ENCODE measurements at places on chromosomes 7 and 10. TPM values are rescaled to one million over a fixed set of nuclear protein-coding genes. Genes with fewer than 3 reads are reported as not detected.

- H3K27ac ChIP-seq: no peak overlapping the region
- H3K27me3 ChIP-seq: no peaks in the 10 kb centered on the region
These were observed 48.1 kb downstream of the SORBS1 start for GRCh38 chr10:95513008-95513589.

DNA sequence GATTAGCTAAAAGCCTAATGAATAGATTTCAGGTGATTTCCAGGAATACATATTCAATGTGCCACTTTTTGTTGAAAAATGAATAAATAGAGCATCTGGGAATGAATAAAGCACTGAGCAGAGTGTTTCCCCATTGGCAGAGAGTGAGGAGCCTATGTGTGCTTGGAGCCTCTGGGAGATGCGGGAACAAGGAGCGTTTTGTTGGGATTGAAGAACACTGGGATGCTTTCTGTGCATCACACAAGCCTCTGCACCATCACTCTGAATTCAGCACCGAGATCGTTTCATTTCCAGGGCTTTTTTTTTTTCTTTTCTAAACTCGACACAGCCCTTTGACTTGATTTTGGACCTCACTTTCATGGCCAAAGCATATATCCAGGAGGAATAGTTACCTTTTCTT lies 111.4 kb downstream of the BAMBI start:
- H3K4me1 ChIP-seq: no peaks in the 10 kb centered on the region
- no peak overlapping the region for H3K4me3 ChIP-seq
- DNase-seq: no peak
- no peaks in the 10 kb centered on the region for H3K27me3 ChIP-seq
- H3K36me3 ChIP-seq: no peaks in the 10 kb centered on the region

DNA sequence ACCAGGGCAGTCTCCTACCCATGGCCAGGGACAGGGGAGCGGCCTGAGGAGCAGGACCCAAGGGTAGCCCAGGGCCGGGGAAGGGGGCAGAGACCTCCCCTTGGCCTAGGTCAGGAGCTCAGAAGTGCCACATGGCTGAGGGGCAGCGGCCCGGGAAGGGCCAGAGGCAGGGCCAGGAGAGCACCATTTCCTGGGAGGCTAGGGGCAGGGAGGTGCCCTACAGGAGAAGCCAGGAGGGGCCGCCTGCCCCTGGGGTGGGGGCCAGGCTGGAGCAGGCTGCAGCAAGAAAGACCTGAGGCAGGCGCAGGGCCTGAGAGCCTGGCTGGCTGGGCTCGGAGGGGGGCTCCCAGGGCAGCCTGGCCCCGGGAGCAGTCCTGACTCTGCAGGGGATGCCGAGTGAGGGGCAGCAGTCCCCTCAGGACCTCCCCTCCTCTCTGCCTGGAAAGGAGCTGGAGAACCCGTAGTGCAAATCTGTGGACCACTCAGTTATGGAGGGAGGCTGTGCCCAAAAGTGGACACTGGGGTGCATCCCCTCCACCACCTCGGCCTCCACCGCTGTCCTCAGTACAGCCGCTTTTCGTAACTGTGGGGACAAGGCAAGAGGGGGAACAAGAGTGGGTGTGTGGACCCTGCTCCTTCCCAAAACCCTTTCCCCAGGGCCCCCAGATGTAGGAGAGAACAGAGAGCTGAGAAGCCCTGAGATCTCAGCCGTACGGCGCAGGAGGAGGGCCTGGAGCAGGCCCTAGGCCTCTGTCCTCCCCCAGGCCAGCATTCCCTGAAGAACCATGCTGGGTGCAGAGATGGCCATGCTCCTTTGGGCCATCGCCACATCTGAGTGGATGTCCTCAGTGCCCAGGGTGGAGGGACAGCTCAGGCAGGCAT lies 17.1 kb downstream of the IMPDH1 start:
- H3K27ac ChIP-seq: no peak overlapping the region
- DNase-seq: no peak
- H3K4me1 ChIP-seq: no peaks in the 10 kb centered on the region
- no peak overlapping the region for H3K4me3 ChIP-seq

DNA sequence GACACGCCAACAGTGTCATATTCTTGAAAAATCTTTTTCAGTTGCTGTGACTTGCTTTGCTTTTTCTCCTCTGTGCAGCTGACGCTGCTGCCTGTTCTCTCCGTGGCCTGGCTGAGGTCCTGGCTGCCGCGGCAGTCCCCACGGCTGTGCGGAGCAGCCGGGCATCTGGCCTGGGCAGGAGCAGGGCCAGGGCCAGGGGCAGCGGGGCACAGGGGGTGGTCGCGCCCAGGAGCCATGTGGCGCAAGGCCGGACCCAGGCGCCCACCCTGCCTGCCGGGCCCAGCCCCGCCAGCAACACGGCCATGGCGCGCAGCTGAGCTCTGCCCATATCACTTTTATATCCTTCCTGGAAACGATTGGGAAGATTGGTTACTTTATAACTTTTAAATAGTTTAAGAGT lies 109.4 kb upstream of the ACBD5 start:
- H3K36me3 ChIP-seq: no peaks in the 10 kb centered on the region
- H3K4me3 ChIP-seq: no peak overlapping the region
- no peak for DNase-seq
- H3K27ac ChIP-seq: no peak overlapping the region
- H3K4me1 ChIP-seq: no peaks in the 10 kb centered on the region

DNA sequence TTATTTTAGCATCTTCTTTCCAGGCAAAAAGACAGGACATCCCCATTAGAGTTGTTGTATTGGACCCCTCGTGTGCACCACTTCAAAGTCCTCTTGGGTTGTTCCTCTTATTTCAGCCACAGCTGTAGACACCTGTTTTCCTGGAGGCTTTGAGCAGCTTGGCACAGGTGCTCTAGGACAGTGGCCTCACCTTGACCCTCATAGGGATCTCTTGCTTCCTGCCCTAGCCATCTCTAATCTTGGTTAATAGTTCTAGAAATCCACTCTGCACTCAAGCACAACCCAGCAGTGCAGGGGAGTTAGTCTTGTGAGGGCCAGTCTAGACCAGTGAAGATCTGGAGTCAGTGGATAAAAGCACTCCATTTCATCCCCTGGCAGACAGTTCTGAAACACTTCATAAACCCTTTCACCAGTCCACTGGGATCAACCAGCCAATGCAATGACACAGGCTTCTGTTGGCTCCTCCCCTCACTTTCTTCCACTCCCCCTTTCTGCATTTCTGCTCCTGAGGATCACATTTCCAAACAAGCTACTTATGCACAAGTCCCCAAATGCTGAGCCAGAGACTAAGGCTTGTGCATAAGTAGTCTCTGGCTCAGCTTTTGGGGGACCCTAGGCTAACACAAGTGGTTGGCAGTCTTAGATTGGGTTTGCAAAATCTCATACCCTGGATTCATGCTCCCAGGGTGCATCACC lies 131.5 kb upstream of the LAMB4 start:
- DNase-seq: no peak
- no peaks in the 10 kb centered on the region for H3K4me1 ChIP-seq
- no peak overlapping the region for H3K4me3 ChIP-seq
- H3K27me3 ChIP-seq: no peaks in the 10 kb centered on the region

GRCh38 chr7:132353936-132354335 lies 222.3 kb downstream of the PLXNA4 start:
- H3K27ac ChIP-seq: no peak overlapping the region
- no peaks in the 10 kb centered on the region for H3K36me3 ChIP-seq
- no peak overlapping the region for H3K4me3 ChIP-seq
- H3K4me1 ChIP-seq: no peaks in the 10 kb centered on the region

- no peaks in the 10 kb centered on the region for H3K36me3 ChIP-seq
- no peak overlapping the region for H3K27ac ChIP-seq
- no peak overlapping the region for H3K4me3 ChIP-seq
- H3K27me3 ChIP-seq: peaks cover 47% of the 10 kb centered on the region
- no peak for DNase-seq
These were observed 770 bp downstream of the PLXNA4 start for GRCh38 chr7:132575419-132575981.

- DNase-seq: no peak
- no peak overlapping the region for H3K27ac ChIP-seq
- H3K36me3 ChIP-seq: no peaks in the 10 kb centered on the region
- H3K27me3 ChIP-seq: no peaks in the 10 kb centered on the region
These were observed 77.1 kb downstream of the SEC23IP start for GRCh38 chr10:119969609-119970008.

- no peak for DNase-seq
These were observed 243.6 kb downstream of the PTPRN2 start for GRCh38 chr7:158343936-158344455.

GRCh38 chr7:150901160-150902035 lies 49.1 kb downstream of the AOC1 start:
- H3K27ac ChIP-seq: no peak overlapping the region
- H3K4me1 ChIP-seq: peaks cover 11% of the 10 kb centered on the region
- peaks cover 13% of the 10 kb centered on the region for H3K27me3 ChIP-seq

DNA sequence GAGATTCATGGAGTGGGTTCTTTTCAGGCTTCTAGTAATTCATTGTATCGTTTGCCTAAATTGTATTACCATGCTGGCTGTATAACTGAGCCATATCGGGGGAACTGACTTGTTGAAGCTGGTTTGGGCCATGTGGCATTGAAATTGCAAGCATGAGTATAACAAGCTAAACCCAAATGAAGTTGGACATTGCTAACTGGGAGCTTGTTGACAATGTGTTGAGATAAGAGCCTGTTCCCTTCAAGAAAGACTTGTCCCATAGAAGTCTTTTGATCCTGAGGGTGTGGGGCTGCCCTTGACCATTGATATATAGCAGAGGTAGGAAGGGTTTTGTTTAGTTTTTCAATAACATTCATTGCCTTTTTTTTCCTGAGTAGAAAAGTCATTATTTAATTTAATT lies 156.0 kb downstream of the VTI1A start:
- no peaks in the 10 kb centered on the region for H3K4me1 ChIP-seq
- H3K4me3 ChIP-seq: no peak overlapping the region
- DNase-seq: no peak
- no peaks in the 10 kb centered on the region for H3K36me3 ChIP-seq

DNA sequence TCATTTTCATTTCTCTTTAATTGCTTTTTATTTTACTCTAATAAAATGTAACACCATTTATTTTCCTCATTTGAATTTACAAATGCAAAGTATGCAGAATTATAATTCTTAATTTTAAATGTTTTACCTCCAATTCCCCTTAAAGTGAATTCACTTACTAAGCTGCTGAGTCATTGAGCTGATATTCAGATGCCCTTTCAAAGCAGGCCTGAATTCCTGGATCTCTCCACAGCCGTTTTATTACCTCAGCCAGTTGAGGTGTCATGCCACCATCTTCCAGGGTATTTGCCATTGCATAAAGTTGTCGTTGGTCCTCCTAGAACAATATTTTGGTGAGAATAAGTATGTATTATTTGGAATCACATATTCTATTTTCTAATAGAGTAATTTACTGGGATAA lies 33.2 kb downstream of the GNAT3 start:
- H3K27ac ChIP-seq: no peak overlapping the region
- H3K4me3 ChIP-seq: no peak overlapping the region
- DNase-seq: no peak

DNA sequence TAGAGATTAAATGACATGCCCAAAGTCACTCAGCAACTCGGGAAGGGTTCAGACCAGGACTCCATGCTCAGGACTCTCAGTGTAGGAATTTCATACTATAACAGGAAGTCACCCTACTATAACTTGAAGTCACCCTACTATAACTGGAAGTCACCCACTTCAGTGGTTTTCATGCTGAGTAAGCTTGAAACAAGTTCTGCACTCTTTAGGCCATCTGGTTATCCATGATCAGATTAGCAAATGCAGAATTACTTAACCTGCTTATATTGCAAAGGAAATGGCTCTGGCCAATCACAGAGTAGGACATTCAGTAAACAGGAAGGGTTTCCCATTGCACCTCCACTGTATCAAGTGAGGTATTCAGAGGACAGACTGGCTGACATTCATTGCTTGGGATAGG lies 1240.4 kb downstream of the GATA3 start:
- no peak overlapping the region for H3K27ac ChIP-seq
- no peak overlapping the region for H3K4me3 ChIP-seq

DNA sequence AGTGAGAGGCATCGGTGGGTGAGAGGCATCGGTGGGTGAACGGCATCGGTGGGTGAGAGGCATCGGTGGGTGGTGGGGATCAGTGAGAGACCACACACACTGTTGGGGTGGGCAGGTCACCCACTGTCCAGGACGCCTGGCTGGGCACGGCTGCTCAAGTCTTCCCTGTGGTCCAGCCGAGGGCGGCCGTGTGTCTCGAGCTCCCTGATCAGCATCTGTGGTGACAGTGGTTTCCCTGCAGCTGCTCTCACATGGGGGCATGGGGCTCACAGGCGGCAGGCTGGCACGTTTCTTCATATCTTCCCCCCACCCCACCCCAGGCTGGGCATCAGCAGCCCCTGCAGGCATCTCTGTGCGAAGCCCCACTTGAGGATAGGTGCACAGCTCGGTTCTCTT lies 78.2 kb downstream of the NKX6-2 start:
- H3K27ac ChIP-seq: no peak overlapping the region
- H3K27me3 ChIP-seq: no peaks in the 10 kb centered on the region
- H3K4me1 ChIP-seq: no peaks in the 10 kb centered on the region
- DNase-seq: no peak

DNA sequence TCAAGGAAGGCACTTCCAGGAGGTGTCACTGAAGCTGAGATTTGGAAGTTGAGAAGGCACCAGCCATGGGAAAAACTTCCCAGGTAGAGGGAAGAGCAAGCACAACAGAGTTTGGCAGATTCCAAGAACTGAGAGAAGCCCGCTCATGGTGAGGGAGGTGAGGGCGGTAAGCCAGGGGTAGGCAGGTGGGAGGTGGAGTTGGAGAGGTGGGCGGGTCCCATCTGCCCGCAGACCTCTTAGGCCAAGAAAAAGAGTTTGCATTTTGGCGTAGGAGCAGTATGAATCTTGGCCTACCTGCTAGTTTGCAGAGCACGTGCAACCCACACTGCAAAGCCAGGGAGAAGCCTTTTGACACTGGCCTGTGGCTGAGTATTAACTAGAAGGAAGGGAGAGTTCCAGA lies 18.8 kb downstream of the FRMPD2 start:
- H3K4me1 ChIP-seq: no peaks in the 10 kb centered on the region
- no peaks in the 10 kb centered on the region for H3K27me3 ChIP-seq
- no peak overlapping the region for H3K27ac ChIP-seq
- H3K36me3 ChIP-seq: no peaks in the 10 kb centered on the region
- no peak for DNase-seq
- no peak overlapping the region for H3K4me3 ChIP-seq

- DNase-seq: no peak
- H3K4me3 ChIP-seq: no peak overlapping the region
- H3K27me3 ChIP-seq: no peaks in the 10 kb centered on the region
- no peaks in the 10 kb centered on the region for H3K36me3 ChIP-seq
- H3K27ac ChIP-seq: no peak overlapping the region
These were observed 578.1 kb upstream of the FZD8 start for GRCh38 chr10:36220151-36220550.

- H3K36me3 ChIP-seq: no peaks in the 10 kb centered on the region
- H3K4me3 ChIP-seq: no peak overlapping the region
- H3K27me3 ChIP-seq: no peaks in the 10 kb centered on the region
- H3K27ac ChIP-seq: no peak overlapping the region
These were observed 163.7 kb downstream of the WNT2 start for GRCh38 chr7:117158941-117159697.

GRCh38 chr7:109003742-109004141 lies 434.1 kb downstream of the DNAJB9 start:
- H3K27ac ChIP-seq: no peak overlapping the region
- H3K36me3 ChIP-seq: no peaks in the 10 kb centered on the region
- no peaks in the 10 kb centered on the region for H3K27me3 ChIP-seq
- no peak overlapping the region for H3K4me3 ChIP-seq
- no peaks in the 10 kb centered on the region for H3K4me1 ChIP-seq

Gene GRID2IP
- total RNA-seq: 0.47 TPM

Gene RPA3
- total RNA-seq: 35.5 TPM

Gene CPXM2
- not detected for total RNA-seq

Gene XPNPEP1
- total RNA-seq: 63.3 TPM
